ENCODE measurements at places on chromosomes 4 and X.

- DNase-seq, result no peak
Observed at GRCh38 chr4:153143527-153144348, 60.5 kb upstream of the TRIM2 start.

DNA sequence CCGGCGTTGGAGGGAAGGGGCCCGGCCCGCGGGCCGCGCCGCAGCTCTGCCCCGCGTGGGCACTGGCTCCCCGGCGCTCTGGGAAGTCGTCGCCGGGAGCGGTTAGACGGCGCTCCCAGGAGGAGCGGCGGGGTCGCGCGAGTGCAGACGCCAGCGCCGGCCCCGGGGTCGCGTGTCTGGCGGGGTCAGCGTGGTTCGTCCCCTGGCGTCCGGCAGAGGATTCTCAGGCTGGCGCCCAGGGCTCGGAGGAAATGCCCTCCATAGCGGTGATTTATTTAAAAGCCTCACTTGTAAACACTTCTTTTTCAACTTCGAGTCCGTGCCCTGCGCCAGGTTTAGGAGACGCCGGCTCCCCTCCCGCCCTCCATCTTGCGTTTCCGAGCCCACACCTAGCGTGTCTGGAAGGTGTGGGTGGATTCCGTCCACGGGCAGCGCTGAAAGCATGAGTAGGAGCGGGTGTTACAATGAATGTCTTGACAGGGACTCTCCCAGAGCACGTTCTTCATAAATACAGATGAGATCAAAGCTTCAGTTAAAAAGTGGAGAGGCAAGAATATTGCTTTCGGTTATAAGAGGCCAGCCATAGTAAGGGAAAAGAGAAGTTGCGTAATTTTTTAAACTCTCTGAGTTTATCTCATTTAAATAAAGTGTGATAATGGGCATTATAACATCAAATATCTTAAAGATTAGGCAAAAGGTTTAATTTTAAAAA lies 692 bp downstream of the FAM241A start:
- no peak for DNase-seq

DNA sequence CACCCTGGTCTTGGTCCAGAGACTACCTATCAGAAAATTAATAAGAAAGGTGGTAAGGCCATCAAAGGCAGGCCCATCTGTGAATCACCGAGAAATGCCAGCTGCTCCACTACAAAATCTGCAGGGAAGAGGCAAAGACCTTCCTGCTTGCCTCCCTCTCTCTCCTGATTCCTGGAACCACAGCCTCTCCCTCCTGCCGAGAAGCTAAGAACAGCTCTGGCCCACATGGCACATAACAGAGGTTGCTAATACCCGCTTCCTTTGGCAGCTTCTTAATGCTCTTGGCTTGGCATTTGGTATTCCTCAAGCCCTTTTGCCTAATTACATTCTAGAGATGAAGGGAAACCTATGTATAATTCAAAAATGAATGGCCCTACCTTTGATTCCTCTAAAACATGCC lies 32.9 kb downstream of the RAI2 start:
- no peak for DNase-seq

GRCh38 chrX:63913719-63914118 lies 128.7 kb upstream of the ARHGEF9 start:
- no peak for DNase-seq

- DNase-seq, result no peak
Observed at GRCh38 chr4:138790706-138791340, 224.8 kb upstream of the NOCT start.

- DNase-seq, result no peak
Observed at GRCh38 chr4:121951521-121952110, at the start of gene TRPC3. Gene TRPC3 (minus strand): TSS chr4:121952060. CDS start chr4:121951680, 380 bp downstream.

DNA sequence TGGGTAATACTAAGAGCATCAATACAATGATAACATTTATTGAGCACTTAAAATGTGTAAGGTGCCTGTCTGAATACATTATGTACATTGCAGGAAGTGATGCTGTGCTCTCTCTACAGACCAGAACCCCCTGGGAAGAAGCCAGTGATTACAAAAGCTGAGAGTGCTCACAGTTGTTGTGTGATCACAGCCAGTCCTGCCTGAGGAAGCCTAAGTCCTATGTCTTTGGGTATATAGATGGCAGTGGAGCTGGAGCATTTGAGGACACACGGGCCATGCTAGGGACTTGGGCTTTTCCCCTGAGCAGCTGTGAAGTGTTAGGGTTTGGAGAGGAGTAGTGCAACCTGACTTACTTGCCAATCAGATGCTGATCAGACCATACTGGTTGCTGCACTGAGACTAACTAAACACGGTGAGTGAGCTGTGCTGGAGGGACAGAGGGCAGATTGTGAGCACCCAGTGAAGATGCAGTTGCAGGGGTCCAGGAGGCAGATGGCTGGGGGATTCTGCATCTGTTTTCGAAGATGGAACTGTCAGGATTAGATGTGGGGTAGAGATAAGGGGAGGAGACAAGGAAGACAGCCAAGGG lies 60.8 kb upstream of the TBC1D14 start:
- DNase-seq, result no peak

- peak; percentile 74 for DNase-seq
Observed at GRCh38 chrX:72308566-72309296, 3.0 kb upstream of the CITED1 start.

DNA sequence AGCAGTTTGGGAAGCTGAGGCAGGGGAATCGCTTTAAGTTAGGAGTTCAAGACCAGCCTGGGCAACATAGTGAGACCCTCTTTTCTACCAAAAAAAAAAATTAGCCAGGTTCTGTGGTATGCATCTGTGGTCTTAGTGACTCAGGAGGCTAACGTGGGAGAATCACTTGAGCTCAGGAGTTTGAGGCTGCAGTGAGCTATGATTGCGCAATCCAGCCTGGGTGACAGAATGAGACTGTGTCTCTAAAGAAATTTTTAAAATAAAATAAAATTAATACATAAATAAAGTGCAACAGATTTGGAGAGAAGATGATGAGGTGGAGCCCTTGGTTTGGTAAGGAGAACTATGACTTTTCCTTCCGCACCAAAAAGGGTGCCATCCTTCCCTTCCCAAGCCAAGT lies 436.9 kb downstream of the NLGN4X start:
- DNase-seq, result no peak

DNA sequence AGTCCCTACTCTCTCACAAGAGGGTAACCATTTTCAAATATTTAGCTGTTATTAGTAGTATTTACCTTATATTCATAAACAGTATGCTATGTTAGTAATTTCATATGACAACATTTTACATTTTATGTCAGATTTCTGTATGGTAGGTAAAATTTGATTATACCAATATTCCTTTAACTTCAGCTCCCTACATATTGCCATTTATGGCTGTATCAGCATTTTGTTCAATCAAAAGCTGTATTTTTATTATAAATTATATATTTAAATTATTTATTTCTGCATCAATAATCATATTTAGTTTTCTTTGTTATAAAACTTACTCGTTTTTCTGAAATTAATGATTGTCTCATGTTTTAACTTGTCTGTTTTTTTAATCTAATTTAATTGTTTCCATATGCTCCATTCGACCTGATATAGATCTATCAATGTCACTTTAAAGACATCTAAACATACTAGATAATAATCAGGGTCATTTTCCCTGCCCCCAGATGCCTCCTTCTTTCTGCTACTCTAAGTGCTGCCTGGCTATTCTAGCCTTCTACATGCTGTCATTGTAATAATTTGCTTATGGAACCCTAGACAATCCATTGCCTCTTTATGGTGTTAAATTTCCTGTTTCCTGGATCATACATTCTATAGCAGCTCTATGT lies 1976.7 kb upstream of the ADGRL3 start:
- DNase-seq, result no peak

DNA sequence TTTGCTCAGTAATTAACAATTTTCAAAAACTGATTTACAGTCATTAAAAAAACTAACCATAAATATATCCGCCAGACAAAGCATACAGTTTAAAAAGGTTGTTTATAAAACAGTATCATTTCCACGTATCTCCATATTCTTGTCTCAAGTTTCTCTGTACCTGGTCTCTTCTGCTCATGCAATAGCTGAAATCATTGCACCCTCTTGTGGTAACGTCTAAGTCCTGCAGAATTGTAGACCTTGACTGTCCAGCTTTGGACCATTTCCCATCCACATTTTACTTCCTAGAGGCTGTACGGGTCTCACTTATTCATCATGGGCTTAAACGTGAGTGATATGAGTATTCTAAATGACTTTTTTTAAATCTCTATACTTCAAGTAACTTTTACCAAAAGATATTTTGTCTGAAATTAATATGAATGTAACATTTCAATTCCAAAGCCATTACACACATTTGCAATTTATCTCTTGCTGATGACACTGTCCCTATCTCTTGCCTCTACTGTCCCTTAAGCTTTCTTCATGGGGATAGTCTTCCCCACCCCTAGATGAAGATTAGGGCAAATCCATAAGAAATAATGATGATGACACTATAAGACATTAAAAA lies 118.5 kb downstream of the BTC start:
- no peak for DNase-seq

GRCh38 chr4:40134206-40134917 lies 62.5 kb upstream of the RHOH start:
- DNase-seq, result no peak

DNA sequence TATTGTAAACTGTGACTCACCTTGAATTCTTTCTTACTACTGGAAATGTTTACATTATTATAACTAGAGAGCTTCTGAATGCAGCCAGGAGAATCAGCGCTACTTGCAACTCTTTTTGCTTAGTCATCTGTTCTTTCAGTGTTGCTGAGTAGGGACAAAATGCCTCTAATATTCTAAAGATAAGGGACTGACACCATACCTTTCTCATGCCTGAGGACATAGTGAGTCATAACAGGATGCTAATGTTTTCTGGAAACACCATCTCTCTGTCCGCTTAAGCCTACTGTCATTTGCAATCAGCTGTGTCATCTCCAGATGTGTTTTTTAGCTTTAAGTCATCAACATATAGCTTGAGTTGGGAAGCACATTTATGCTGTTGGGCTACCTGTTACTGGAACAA lies 108.3 kb downstream of the QRFPR start:
- no peak for DNase-seq

GRCh38 chr4:120130786-120131185 lies 64.1 kb upstream of the MAD2L1 start:
- no peak for DNase-seq

GRCh38 chr4:87541521-87541920 lies 12.3 kb upstream of the SPARCL1 start:
- peak; percentile 84 for DNase-seq

GRCh38 chrX:31331928-31332327 lies 260.1 kb upstream of the FTHL17 start:
- DNase-seq, result no peak

DNA sequence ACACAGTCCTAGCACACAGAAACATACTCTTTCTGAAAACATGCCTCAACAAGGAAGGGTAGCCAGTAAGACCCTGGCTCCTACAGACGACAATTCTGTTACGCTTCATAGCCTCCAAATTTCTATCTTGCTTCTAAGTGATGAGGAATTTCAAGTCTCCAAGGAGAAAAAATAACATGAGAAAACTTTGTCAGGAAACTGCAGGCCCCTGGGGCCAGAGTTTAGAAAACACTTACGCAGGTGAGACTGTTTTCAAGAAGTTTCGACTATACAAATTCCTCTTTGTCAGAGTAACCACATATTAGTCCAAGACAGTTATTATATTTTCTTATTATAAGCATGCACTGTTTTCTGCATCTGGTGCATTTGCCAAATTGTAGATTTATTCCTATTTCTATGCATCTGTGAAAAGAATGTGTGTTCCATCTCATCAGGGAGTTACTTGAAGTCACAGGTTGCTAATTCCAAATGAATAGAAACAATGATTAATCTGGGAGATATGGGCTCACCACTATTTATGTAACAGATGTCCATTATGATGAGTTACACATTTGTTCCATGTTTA lies 30.3 kb upstream of the HCCS start:
- DNase-seq, result no peak

DNA sequence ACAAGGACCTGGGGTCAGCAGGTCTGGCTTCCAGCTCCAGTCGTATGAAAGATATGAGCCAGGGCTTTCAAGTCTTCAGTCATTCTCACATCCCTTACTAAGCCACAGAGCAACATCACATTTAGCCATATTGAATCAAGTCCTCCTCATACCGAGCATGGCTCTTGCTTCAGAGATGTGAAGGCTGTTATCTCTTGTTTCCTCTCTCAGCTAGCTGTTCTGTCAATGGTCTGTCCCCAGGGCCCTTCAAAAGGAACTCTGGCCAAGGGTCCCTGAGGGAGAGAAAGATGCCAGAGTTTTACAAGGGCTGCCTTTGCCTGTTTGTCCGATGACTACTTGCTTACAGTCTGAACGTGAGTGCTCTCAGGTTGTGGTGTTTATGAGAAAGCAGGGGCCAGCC lies 30.5 kb downstream of the DOCK11 start:
- no peak for DNase-seq

DNA sequence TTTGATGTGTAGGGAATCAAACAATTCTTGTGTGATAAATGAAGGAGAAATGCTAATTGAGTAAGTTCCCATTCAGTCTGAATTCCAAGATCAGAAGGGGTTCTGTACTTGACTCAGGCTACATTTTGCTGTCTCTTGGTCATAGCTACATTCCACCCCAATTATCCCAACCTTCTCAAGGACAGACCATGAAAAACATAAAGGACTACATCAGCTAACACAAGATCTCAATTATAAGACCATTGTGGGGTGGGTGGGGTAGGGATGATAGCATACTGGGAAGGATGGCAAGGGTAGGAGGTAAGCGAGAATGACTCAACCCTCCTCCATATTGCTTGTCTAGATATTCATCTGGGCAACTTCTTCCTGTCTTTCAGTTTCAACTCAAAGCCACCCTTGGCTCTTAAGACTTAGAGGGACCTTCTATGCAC lies 87.4 kb upstream of the ETNPPL start:
- DNase-seq, result no peak

DNA sequence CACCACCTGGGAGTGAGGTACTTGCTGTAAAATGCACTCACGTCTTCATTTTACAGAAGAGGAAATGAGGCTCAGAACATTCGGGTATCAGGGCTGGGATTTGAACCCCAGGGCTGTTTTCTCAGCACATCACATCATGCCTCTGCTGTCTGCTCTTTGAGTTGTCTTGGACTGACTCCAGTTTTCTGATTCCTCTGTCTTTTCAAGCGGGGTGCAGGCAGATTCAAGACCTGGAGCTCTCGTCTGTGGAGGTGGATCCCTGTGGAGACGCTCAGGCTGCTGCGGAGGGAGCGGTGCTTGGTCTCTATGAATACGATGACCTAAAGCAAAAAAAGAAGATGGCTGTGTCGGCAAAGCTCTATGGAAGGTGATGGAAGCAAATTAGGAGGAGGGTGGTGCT lies 6.3 kb downstream of the LAP3 start:
- no peak for DNase-seq

DNA sequence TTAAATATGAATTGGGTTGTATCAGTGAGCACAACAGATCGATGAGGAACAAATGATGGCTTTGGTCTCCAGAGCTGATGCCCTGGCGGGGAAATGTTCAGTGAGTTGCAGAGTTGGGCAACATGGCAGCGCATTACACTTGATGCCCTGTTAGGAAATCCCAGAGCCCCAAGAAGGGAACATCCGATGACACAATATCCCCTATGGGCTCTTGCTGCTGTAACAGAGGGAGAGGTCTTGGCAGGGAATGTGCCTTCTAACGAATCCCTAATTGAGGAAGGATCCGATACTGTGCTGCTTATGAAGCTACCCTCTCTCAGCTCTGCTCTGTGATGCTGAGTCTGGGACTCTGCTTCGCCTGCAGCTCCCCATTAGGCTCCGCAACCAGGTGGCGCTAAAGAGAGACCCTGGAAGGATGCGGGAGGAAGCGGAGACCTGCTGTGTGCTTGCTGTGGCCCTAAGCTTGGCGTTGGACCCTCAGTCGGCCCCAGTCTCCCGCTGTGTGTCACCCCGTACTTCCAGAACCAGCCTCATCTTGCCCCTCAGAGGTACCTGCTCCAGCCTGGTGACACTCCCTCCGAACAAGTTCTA lies 38.9 kb downstream of the PDHA1 start:
- no peak for DNase-seq

GRCh38 chr4:158208963-158209640 lies 1.2 kb upstream of the TMEM144 start:
- DNase-seq, result no peak
